ENCODE measurements at places on chromosomes 4 and X.

GRCh38 chrX:91434351-91435168 lies at the start of gene PABPC5:
Gene PABPC5 (plus strand): TSS chrX:91434839. CDS start chrX:91435578, 739 bp downstream.
- DNase-seq = no peak

GRCh38 chr4:142844782-142845181 lies 1.3 kb downstream of the INPP4B start:
- DNase-seq = no peak

DNA sequence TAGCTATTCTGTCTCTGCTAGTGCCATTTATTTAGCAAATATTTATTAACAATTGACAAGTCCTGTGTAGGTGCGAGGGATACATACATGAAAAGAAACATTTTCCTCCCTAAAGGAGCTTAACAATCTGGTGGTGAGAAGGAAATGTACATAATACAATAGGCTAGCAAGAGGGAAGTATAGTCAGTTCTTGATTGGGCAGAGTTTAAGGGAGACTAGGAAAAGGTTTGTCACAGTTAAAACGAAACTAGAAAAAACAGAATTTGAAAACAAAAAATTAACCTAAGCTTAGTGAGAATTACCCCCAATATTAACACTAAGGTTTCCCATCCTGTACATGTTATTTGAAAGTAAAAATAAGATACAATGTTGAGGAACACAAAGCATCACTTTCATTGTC lies 8.6 kb upstream of the MAML3 start:
- no peak for DNase-seq

DNA sequence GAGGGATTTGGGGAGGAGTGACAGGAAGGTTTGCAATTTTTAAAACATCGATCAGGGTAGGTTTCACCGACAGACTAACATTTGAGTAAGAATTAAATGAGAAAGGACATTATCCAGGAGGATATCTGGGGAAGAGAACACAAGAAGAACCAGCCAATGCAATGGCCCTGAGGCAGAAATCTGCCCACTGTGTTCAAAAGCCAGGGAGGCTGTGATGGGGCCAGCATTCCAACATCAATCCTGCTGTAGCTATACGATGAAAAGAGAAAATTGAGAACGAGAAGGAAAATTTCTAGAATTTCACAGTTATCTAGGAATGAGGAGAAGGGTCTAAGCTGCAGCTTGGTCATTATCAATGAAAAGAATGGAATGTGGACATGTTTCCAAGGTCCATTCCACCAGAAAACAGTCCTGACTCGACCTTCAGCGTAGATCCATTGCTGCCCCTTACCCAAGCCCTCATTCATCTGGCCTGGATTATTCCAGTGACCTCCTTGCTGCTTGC lies 84.4 kb downstream of the APBB2 start:
- no peak for DNase-seq

DNA sequence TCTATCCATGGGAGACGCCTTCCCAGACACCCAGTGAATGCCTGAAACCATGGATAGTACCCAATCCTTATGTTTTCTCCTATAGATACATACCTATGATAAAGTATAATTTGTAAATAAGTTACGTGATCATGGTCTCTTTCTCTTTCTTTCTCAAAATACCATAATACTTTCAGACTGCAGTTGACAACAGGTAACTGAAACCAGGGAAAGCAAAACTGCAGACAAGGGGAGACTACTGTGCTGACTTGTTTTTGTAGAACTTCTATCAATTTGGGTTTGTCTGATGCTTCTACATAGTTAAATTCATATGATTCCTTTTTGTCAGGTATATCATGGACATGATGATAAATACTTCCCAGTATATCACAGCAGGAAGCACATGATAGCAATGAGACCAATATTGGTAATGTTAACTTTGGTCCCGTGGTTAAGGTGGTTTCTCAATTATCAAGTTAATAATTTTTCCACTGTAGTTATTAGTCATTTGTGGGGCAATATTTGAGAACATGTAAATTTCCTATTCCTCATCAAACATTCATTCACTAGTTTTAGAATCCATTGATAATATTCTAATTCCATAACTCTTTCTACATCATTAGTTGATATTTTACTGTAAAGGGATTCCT lies 298.0 kb upstream of the TET2 start:
- DNase-seq = no peak

DNA sequence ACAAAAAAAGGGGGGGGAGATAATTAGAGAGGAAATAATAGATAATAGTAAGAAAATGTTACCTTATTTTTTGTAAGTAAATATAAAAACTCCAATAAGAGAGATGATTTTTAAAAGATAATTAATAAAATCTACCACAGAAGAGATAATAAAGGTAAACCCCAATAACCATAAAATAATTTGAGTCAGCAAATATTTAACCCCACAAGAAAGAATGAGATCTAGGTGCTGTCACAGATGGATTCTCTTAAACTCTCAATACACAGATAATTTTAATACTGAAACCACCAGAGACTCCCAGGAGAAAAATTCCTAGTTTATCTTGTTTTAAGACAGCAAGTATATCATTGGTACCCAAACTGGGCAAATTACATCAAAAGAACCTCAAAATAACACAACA lies 341.4 kb downstream of the ANK2 start:
- DNase-seq = no peak

DNA sequence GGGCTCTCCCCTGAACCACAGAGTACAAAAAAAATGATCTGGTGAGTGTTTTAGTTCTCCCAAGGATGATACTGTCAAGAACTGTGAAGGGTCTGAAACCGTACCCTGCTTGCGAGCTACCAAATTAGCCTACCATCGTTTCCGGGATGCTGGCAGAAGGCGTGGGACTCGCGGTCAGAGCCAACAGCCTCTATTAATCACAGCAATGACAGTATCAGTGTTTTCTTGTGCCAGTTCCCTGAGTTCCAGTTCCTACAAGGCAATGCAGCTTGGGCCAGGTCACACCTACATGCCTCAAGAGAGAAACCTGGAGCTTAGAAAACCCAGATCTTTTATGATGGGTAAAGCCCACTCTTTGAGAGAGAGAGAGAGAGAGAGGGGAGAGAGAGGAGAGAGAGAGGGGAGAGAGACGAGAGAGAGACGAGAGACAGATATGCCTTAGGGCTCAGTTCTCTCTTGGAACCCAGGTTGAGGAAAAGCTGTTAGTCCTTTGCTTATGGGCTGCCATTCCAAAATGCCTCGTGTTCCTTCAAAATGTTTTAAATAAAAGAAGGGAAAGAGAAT lies 327.8 kb downstream of the ARHGAP10 start:
- no peak for DNase-seq

GRCh38 chr4:147198411-147199051 lies 252.9 kb upstream of the TTC29 start:
- no peak for DNase-seq
